ENCODE measurements at places on chromosomes 3 and 15. TPM values are rescaled to one million over a fixed set of nuclear protein-coding genes. Genes with fewer than 3 reads are reported as not detected.

Gene GUCA1C
- polyA plus RNA-seq = not detected

Gene CGNL1
- polyA plus RNA-seq = 10.3 TPM

Gene NXPE3
- 4.8 TPM for polyA plus RNA-seq

Gene CHRFAM7A
- 0.67 TPM for polyA plus RNA-seq

Gene CLDN16
- not detected for polyA plus RNA-seq

Data from adipose tissue (tissue), 3 donors.